ENCODE measurements at places on chromosomes 3 and 15. TPM values are rescaled to one million over a fixed set of nuclear protein-coding genes. Genes with fewer than 3 reads are reported as not detected.

The GPR15 gene
- total RNA-seq = not detected

The GOLGA6L9 gene
- 1.6 TPM for total RNA-seq

The CTDSPL gene
- total RNA-seq = 42.4 TPM

The CDHR4 gene
- total RNA-seq = not detected

The RPP25 gene
- 1.4 TPM for total RNA-seq

The MESP1 gene
- not detected for total RNA-seq

The DCBLD2 gene
- total RNA-seq = 70.2 TPM

The PTX3 gene
- 10.5 TPM for total RNA-seq

The ATP13A5 gene
- not detected for total RNA-seq

The SRGAP3 gene
- total RNA-seq = 0.78 TPM

GRCh38 chr3:151384741-151385174, at the start of gene P2RY12:
TSS of gene P2RY12 (minus strand) at chr3:151384753. CDS start at chr3:151338845, 45,908 bp downstream.
- no peaks in the 10 kb centered on the region for H3K36me3 ChIP-seq
- DNase-seq = no peak
- H3K27ac ChIP-seq = no peak within 1 kb of the TSS
- H3K27me3 ChIP-seq = no peaks in the 10 kb centered on the region
- peaks cover 6% of the 10 kb centered on the region for H3K4me1 ChIP-seq

DNA sequence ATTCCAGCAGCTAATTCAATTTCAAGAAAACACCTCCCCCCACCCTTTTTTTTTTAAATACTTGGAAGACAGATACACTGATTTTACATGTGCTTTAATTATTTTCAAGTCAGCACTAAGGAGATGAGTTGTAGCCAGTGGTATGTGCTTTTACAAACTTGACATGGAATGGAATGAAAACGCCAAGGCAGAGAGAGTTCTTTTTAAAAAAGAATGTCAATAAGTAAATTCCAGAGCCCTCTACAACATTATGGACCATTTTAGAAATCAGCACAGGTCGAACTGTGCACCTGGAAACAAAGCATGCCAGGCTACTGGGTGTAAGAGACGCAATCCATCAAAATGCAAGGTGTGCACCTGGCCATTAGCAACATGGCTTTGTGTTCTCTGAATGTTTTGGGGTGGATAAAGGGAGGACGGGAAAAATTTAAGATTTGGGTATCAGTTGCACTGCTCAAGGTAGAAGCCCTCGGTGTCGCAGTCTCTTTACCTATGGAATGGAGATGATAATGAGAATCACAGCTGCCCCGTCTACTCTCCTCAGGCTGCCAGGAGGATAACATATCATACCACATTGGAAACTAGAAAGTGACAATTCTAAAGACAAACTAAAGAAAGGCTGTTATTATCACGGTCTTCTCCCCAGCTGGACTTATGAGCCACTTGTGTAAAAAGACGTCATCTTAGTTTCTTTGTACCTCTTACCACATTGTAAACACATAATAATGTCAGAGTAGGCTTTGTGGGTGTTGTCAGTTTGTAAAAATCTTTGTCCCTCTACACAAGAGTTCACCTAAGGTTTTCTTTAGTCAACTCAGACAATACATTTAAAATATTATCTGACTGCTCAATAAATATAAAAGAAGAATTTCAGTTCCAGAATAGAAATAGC, 107.4 kb upstream of the PRICKLE2 start:
- peak overlapping the region; percentile 68 for H3K27ac ChIP-seq
- H3K4me1 ChIP-seq = peaks cover 24% of the 10 kb centered on the region
- no peak for DNase-seq
- H3K27me3 ChIP-seq = no peaks in the 10 kb centered on the region
- H3K4me3 ChIP-seq = no peak overlapping the region

GRCh38 chr15:60580073-60580472, 101.1 kb upstream of the ICE2 start:
- H3K27me3 ChIP-seq = peaks cover 2% of the 10 kb centered on the region
- no peak overlapping the region for H3K27ac ChIP-seq
- no peak for DNase-seq
- H3K36me3 ChIP-seq = no peaks in the 10 kb centered on the region
- no peak overlapping the region for H3K4me3 ChIP-seq

GRCh38 chr3:101146946-101147345, 153.7 kb upstream of the ABI3BP start:
- H3K4me3 ChIP-seq = no peak overlapping the region
- no peak overlapping the region for H3K27ac ChIP-seq
- H3K27me3 ChIP-seq = no peaks in the 10 kb centered on the region
- H3K4me1 ChIP-seq = no peaks in the 10 kb centered on the region

GRCh38 chr3:25169151-25169550, 258.9 kb upstream of the RARB start:
- DNase-seq = no peak
- no peaks in the 10 kb centered on the region for H3K27me3 ChIP-seq
- H3K4me3 ChIP-seq = no peak overlapping the region
- no peaks in the 10 kb centered on the region for H3K36me3 ChIP-seq
- H3K4me1 ChIP-seq = no peaks in the 10 kb centered on the region
- no peak overlapping the region for H3K27ac ChIP-seq

- no peak for DNase-seq
- H3K27ac ChIP-seq = no peak overlapping the region
- peaks cover 10% of the 10 kb centered on the region for H3K4me1 ChIP-seq
- no peaks in the 10 kb centered on the region for H3K27me3 ChIP-seq
- no peaks in the 10 kb centered on the region for H3K36me3 ChIP-seq
- H3K4me3 ChIP-seq = no peak overlapping the region
Observed at GRCh38 chr3:186722457-186722856, 5.3 kb downstream of the KNG1 start.

- H3K27ac ChIP-seq = no peak overlapping the region
- H3K27me3 ChIP-seq = no peaks in the 10 kb centered on the region
- H3K36me3 ChIP-seq = no peaks in the 10 kb centered on the region
- peak; percentile 16 for DNase-seq
- no peaks in the 10 kb centered on the region for H3K4me1 ChIP-seq
Observed at GRCh38 chr3:87298111-87298718, 21.8 kb upstream of the POU1F1 start.

DNA sequence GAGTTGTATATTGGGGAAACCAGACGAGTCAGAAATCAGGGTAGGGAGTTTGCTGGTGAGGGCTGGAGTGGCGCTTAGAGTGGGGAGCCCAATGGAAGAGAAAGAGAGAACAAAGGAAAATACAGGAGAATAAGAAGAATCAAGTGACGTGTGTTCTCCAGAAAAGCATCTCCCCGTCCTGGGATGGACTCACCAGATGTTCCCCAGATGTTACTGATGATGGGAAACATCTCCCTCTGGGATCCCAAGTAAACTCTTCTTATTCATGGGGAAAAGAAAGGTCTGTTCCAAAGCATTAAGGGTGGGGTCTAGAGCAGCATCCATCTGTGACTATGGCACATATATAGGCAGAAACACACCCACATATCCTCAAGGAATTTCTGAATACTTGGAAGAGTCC, 3.0 kb upstream of the CSRNP1 start:
- no peaks in the 10 kb centered on the region for H3K27me3 ChIP-seq
- DNase-seq = no peak
- H3K4me1 ChIP-seq = peaks cover 19% of the 10 kb centered on the region

DNA sequence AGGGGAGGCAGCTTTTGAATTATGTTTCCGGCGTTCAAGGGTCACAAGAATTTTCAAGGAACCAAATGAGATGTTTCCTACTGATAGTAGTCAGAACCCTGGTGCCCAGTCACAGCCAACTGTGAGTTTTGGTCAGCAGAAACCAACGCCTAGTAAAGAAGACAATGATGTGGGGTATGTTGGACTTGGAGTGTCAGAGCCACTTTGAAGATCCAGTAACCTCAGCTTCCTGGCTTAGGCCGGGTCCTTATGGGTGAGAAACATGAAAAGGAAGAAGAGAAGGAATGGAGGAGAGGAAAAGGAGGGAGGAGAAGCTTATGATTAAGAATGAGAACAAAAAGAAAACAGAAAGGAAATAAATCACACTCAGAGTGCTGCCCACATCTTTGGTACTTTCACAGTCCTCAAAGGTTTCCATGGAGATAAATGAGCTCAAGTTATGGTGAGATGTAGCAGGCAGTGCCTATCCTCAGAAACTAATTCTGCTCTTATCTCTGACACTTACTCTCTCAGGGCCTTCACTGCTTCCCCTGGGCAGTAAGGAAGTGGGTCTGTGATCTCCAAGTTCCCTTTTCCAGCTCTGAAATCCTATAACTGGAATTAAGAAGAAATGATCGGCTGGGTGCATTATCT, 2.0 kb upstream of the MCF2L2 start:
- peaks cover 43% of the 10 kb centered on the region for H3K27me3 ChIP-seq
- H3K4me1 ChIP-seq = peaks cover 13% of the 10 kb centered on the region
- H3K27ac ChIP-seq = no peak overlapping the region
- H3K36me3 ChIP-seq = no peaks in the 10 kb centered on the region
- no peak for DNase-seq

DNA sequence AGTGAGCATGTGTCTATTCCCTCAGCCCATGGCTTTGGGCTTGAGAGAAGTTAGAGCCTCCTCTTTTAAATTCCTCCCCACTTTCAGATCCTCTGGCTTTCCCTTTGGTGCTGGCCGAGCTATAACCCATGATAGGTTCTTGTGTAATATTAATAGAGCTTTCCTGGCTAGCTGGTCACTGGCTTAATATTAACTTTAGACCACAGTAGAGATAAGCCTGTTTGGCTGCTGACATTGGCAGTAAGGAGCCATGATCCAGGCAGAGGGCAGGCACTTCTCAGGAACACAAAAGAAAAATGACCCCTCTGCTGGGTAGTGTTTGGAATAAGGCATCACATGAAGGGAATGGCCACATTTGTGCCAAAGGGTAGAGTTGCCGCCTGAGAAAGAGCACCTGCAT, 65.4 kb upstream of the UMPS start:
- H3K27ac ChIP-seq = no peak overlapping the region
- H3K4me3 ChIP-seq = no peak overlapping the region
- DNase-seq = no peak
- no peaks in the 10 kb centered on the region for H3K27me3 ChIP-seq

DNA sequence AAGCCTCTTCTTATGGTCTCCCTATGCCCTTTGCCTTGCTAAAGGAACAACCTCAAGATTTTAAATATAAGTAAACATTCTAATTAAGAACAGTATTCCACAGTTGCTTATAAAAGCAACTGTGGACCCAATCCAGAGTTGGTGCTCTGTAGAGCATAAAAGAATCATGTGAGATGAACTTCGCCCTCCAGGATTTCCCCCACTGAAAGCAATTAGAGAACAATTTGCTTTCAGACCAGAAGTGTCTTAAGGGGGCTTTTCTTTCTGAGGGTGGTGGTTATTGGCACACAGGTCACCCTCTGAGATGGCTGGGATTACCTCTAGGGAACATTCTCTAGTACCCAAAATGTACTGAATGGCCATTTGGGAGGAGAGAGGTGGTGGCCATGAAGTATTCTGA, 10.6 kb downstream of the ZNF592 start:
- H3K27ac ChIP-seq = no peak overlapping the region
- DNase-seq = no peak
- no peaks in the 10 kb centered on the region for H3K4me1 ChIP-seq
- peaks cover 3% of the 10 kb centered on the region for H3K36me3 ChIP-seq
- no peaks in the 10 kb centered on the region for H3K27me3 ChIP-seq

- peaks cover 27% of the 10 kb centered on the region for H3K4me1 ChIP-seq
- H3K36me3 ChIP-seq = peaks cover 47% of the 10 kb centered on the region
- no peak overlapping the region for H3K27ac ChIP-seq
- DNase-seq = no peak
- H3K4me3 ChIP-seq = no peak overlapping the region
Observed at GRCh38 chr3:172303181-172303580, 145.1 kb downstream of the GHSR start.

- no peaks in the 10 kb centered on the region for H3K36me3 ChIP-seq
- H3K27ac ChIP-seq = no peak overlapping the region
- H3K27me3 ChIP-seq = no peaks in the 10 kb centered on the region
- no peak for DNase-seq
- no peaks in the 10 kb centered on the region for H3K4me1 ChIP-seq
- H3K4me3 ChIP-seq = no peak overlapping the region
Observed at GRCh38 chr3:82157952-82158351, 396.5 kb upstream of the GBE1 start.

- H3K4me1 ChIP-seq = peaks cover 43% of the 10 kb centered on the region
- no peak overlapping the region for H3K27ac ChIP-seq
- H3K4me3 ChIP-seq = no peak overlapping the region
- no peaks in the 10 kb centered on the region for H3K27me3 ChIP-seq
Observed at GRCh38 chr3:138082992-138083386, 32.4 kb downstream of the DZIP1L start.

GRCh38 chr15:92845126-92845508, 55.0 kb upstream of the CHD2 start:
- H3K36me3 ChIP-seq = no peaks in the 10 kb centered on the region
- H3K4me3 ChIP-seq = no peak overlapping the region
- no peak overlapping the region for H3K27ac ChIP-seq

DNA sequence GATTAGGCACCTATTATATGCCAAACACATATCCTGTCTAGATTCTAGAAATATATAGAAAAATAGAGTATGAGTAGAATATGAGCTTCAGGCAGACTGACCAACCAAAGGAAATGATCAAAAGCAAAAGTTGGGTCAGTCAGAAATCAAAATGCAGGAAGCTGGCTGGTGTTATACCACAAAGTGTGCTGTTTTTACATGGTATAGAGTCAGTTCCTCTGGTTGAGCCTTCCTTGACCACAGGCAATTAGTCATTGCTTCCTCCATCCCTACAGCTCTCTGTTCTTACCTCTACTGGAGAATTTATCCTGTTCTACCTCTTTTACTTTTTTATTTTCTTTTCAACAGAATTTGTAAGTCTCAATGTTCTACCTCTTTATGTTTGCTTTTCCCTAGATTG, 149.8 kb downstream of the TMCO5A start:
- H3K4me1 ChIP-seq = peaks cover 11% of the 10 kb centered on the region
- H3K27ac ChIP-seq = no peak overlapping the region
- no peaks in the 10 kb centered on the region for H3K36me3 ChIP-seq
- no peak overlapping the region for H3K4me3 ChIP-seq
- DNase-seq = no peak

DNA sequence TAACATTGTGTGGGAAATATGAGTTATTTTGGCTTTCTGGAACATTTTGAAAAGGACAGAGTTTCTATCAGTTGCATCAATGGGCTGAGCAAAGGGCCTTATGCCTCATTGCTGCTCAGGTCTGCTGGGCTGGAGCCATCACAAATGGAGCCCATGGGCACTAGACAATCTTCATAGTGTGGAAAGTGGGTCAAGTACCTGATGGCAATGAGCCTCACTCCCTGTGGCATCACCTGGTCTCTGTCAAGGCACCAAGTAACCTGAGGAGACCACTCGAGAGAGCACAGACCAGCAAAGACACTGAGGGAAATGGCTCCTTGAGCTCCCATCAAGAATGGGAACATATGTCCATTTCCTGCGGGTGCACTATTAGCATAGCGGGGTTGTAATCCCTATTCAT, 96.7 kb upstream of the PPP2R3A start:
- H3K27ac ChIP-seq = no peak overlapping the region
- no peaks in the 10 kb centered on the region for H3K27me3 ChIP-seq
- no peaks in the 10 kb centered on the region for H3K4me1 ChIP-seq
- H3K36me3 ChIP-seq = no peaks in the 10 kb centered on the region
- DNase-seq = no peak

GRCh38 chr3:13371100-13372075, 48.7 kb downstream of the NUP210 start:
- no peaks in the 10 kb centered on the region for H3K36me3 ChIP-seq
- no peaks in the 10 kb centered on the region for H3K27me3 ChIP-seq

GRCh38 chr15:57285386-57285785, 90.9 kb upstream of the CGNL1 start:
- DNase-seq = no peak
- no peaks in the 10 kb centered on the region for H3K27me3 ChIP-seq
- no peak overlapping the region for H3K27ac ChIP-seq
- H3K4me3 ChIP-seq = no peak overlapping the region
- H3K36me3 ChIP-seq = peaks cover 45% of the 10 kb centered on the region
